GM23338 (cell line): ENCODE measurements at places on chromosomes 2 and 18. TPM values are rescaled to one million over a fixed set of nuclear protein-coding genes. Genes with fewer than 3 reads are reported as not detected.

The CCDC68 gene
- total RNA-seq, result 1.2 and 1.6 TPM in 2 replicates

The TCF23 gene
- 0.07 TPM in 1 of 2 replicates, not detected in the other for total RNA-seq

DNA sequence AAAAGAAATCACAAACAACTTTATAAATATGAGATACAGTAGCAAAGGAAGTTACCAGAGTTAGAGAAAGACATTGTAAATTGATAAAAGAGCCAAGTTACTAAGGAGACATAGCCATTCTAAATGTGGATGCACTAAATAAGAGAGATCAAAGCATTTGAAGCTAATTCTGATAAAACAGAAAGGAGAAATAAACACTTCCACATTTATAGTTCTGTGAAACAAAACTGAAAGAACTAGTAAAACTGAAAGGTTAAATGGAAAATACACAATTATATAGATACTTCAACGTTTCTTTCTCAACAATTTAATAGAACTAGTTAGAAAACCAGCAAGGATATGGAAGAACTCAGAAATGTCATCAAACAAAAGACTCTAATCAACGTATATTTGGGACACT, 309.0 kb upstream of the CDH2 start:
- H3K4me3 ChIP-seq, result no peak overlapping the region
- no peaks in the 10 kb centered on the region for H3K4me1 ChIP-seq
- DNase-seq, result no peak

- no peak overlapping the region for H3K4me3 ChIP-seq
- peaks cover 9% of the 10 kb centered on the region; the same call in 1 of the 2 replicates for H3K4me1 ChIP-seq
Measured at GRCh38 chr2:179963626-179964025, 43.5 kb downstream of the CWC22 start.

The RAD51AP2 gene
- 0.38 TPM in 1 of 2 replicates, not detected in the other for total RNA-seq

The CAVIN2 gene
- 0.07 TPM in 1 of 2 replicates, not detected in the other for total RNA-seq

- H3K4me1 ChIP-seq, result no peaks in the 10 kb centered on the region; the same call in 1 of the 2 replicates
- peak overlapping the region; percentile 70; the same call in 1 of the 2 replicates for H3K4me3 ChIP-seq
- no peak overlapping the region for H3K27ac ChIP-seq
- peak; percentile 16 for DNase-seq
- H3K36me3 ChIP-seq, result no peaks in the 10 kb centered on the region
- peaks cover 38% of the 10 kb centered on the region for H3K27me3 ChIP-seq
Measured at GRCh38 chr2:102141011-102141943, 1.3 kb upstream of the IL1R1 start.

GRCh38 chr2:23574919-23575654, 190.1 kb downstream of the KLHL29 start:
- H3K4me1 ChIP-seq, result peaks cover 11% of the 10 kb centered on the region
- no peaks in the 10 kb centered on the region for H3K36me3 ChIP-seq
- H3K4me3 ChIP-seq, result no peak overlapping the region
- H3K27me3 ChIP-seq, result no peaks in the 10 kb centered on the region
- no peak overlapping the region for H3K27ac ChIP-seq

- DNase-seq, result no peak
- no peaks in the 10 kb centered on the region; the same call in 1 of the 2 replicates for H3K36me3 ChIP-seq
- no peak overlapping the region for H3K4me3 ChIP-seq
- no peaks in the 10 kb centered on the region for H3K27me3 ChIP-seq
- H3K27ac ChIP-seq, result no peak overlapping the region
Measured at GRCh38 chr2:159091976-159092375, 123.5 kb downstream of the TANC1 start.

DNA sequence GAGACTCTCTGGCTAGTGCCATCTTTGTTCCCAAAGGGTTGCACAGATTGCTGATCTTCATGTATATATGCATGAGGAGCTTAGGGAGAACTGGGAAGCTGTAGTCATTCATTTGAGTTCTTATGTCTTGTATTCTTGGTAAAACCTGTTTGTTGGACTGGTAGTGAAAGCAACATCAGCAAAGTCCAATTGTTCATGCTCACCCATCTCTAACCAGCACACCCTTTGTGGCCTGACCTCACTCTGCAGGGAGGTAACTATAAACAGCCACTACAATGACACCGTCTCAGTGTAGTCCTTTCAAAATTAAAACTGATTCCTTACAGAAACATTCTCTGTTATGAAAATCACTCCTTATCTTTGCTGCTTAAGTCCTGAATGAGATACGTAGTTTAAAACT, 13.9 kb upstream of the LMAN1 start:
- no peaks in the 10 kb centered on the region for H3K36me3 ChIP-seq
- H3K4me1 ChIP-seq, result peaks cover 6% of the 10 kb centered on the region; the same call in 1 of the 2 replicates
- no peak overlapping the region for H3K4me3 ChIP-seq
- no peak overlapping the region for H3K27ac ChIP-seq
- H3K27me3 ChIP-seq, result no peaks in the 10 kb centered on the region

DNA sequence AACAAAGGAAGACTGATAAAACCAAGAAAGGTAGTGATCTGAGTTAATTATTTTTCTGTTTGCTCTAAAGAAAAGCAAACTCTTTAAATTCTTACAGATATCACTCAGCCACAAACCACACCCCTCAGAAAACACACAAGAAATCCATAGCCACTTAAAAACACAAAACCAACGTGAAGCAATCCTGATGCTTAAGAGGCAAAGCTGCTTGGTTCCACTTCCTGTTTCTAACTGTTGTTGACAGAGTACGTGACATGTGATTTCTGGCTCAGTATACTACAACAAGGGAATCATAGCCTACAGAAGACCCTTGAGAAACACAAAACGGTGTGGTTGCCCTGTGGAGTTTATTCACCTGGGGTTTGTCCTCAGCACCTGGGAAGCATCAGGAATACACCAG, 240.9 kb upstream of the APCDD1 start:
- no peak overlapping the region for H3K27ac ChIP-seq
- no peak overlapping the region for H3K4me3 ChIP-seq
- H3K4me1 ChIP-seq, result no peaks in the 10 kb centered on the region

The SEMA4F gene
- total RNA-seq, result 3.2 and 13.0 TPM in 2 replicates

DNA sequence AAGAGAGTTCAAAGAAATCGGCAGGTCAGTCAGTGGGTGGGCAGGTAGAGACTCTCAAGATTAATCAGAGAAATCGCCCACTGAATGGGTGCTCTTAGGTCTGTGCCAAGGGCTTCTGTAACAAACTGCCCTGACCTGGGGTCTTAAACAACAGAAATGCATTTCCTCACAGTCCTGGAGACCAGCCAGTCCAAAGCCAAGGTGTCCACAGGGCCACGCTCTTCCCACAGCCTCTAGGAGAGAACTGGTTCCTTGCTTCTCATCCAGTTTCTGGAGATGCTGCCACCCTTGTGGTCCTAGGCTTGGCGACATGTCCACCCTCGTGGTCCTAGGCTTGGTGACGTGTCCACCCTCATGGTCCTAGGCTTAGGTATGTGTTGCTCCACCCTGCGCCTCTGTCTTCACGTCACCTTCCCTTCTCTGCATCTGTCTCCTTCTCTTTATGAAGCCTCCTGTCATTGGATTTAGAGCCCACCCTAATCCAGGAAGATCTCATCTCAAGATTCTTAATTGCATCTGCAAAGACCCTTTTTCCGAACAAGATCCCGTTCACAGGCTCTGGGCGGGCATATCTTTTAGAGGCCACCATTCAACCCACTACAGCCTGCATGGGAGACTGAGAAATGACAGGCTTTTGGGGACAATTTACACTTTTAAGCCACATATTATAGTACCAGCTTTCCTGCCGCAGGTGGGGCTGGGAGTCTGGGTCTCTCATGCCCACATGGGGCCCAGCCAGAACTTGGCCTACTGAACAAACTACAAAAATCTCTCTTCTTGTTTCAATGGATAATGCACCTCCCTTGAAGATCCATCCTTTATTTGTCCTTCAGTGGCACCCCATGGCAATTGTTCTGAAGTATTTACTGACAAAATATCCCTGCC, 161.3 kb downstream of the ASB1 start:
- no peaks in the 10 kb centered on the region for H3K27me3 ChIP-seq
- H3K27ac ChIP-seq, result no peak overlapping the region
- no peak overlapping the region for H3K4me3 ChIP-seq
- no peaks in the 10 kb centered on the region for H3K4me1 ChIP-seq
- H3K36me3 ChIP-seq, result no peaks in the 10 kb centered on the region

- H3K27ac ChIP-seq, result no peak overlapping the region
- no peak overlapping the region for H3K4me3 ChIP-seq
- H3K4me1 ChIP-seq, result peaks cover 17% of the 10 kb centered on the region
- DNase-seq, result no peak
- no peaks in the 10 kb centered on the region for H3K27me3 ChIP-seq
- no peaks in the 10 kb centered on the region for H3K36me3 ChIP-seq
Measured at GRCh38 chr2:207469451-207469850, 60.3 kb upstream of the CREB1 start.

The THSD7B gene
- 2.1 and 3.8 TPM in 2 replicates for total RNA-seq

GRCh38 chr2:105926960-105927678, 182.4 kb downstream of the NCK2 start:
- no peaks in the 10 kb centered on the region for H3K27me3 ChIP-seq
- no peak overlapping the region for H3K27ac ChIP-seq
- no peaks in the 10 kb centered on the region for H3K36me3 ChIP-seq
- no peak for DNase-seq

GRCh38 chr18:51251625-51252024, 54.1 kb upstream of the MEX3C start:
- H3K4me3 ChIP-seq, result no peak overlapping the region
- H3K36me3 ChIP-seq, result no peaks in the 10 kb centered on the region
- DNase-seq, result no peak
- H3K27ac ChIP-seq, result no peak overlapping the region
- no peaks in the 10 kb centered on the region for H3K27me3 ChIP-seq

The ACTG2 gene
- total RNA-seq, result 8.5 and 8.8 TPM in 2 replicates

The RFTN2 gene
- total RNA-seq, result 0.42 and 1.0 TPM in 2 replicates

The TMEM237 gene
- total RNA-seq, result 42.0 and 57.7 TPM in 2 replicates

GRCh38 chr18:46164920-46165319, 60.7 kb downstream of the HAUS1 start:
- H3K36me3 ChIP-seq, result no peaks in the 10 kb centered on the region
- H3K27ac ChIP-seq, result no peak overlapping the region
- H3K27me3 ChIP-seq, result no peaks in the 10 kb centered on the region
- H3K4me1 ChIP-seq, result peaks cover 17% of the 10 kb centered on the region; the same call in 1 of the 2 replicates
- no peak for DNase-seq

The BUB1 gene
- 178 and 184 TPM in 2 replicates for total RNA-seq
